NCI-H774 (cell line): ENCODE measurements at places on chromosomes 11 and 22.
A peak's percentile ranks its signal among the peaks of the same experiment; 100 is the strongest.

DNA sequence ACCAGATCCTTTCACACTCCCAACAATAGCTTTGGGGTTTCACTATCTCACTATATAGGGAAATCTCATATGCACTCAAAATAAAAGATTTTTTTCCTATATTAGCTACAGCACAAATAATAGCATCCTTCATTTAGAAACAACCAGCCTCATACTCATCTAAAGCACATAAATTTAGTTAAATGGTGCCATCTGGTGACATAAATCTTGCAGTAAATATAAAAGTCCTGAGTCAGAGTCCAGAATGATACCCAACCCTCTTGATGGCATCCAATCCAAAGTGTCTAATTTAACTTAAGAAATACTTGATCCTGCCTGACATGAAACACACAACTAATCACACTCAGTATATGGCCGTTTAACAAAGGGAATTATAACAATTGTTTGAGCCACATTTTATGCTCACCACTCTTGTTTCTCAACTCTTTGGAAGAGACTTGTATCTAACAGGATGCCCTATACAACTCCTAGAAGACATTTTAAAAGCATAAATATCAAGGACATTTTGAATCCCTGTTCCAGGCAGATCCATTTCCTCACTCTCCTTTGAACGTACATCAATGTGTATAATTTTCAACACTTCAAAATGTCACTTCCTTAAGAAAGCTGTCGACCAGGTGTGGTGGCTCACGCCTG lies 36.2 kb downstream of the DLG2 start:
- DNase-seq, result peak; percentile 35

GRCh38 chr22:46006379-46007002 lies 29.5 kb upstream of the WNT7B start:
- peak; percentile 66 for DNase-seq

- DNase-seq, result no peak
These were observed 12.1 kb downstream of the RTN4R start for GRCh38 chr22:20256027-20256426.

- DNase-seq, result no peak
These were observed 2.9 kb upstream of the AKIP1 start for GRCh38 chr11:8908099-8908498.

DNA sequence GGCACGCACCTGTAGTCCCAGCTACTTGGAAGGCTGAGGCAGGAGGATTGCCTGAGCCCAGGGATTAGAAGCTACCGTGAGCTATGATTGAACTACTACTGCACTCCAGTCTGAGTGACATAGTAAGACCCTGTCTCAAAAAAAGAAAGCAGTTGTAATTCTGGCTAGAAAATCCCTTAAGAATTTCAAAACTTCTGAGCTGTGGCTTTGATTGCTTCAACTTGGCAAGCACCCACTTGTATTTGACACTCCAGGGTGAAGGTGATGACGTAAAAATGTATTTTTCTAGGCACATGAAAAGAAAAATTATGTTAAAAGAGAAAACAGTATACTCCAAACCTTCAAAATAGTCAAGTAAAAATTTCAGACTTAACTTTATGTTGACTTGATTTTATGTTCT lies 23.6 kb upstream of the ALKBH3 start:
- no peak for DNase-seq

DNA sequence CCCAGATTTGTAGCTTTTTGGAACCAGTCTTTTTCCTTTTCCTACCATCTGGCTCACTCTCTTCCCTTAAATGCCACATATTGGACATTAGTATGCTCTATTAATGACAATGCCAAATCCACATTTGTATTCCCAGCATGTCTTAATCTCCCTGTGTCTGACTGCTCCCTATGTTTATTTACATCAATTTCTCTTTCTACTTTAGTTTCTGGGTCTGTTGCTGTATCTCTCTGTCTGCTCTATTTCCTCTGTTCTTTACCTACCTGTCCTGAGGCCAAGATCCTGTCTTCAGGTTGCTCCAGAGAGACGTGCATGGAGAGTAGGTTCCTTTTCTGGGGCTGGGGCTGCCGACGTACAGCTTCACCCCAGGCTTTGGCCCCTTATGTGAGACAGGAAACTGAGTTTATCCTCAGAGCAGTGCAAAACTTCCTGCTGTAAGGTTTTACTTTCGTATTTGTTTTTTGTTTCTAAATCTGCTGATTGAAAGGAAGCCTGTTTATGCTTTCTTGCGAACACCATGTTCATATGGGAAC lies 25.6 kb downstream of the OR2AG2 start:
- no peak for DNase-seq

DNA sequence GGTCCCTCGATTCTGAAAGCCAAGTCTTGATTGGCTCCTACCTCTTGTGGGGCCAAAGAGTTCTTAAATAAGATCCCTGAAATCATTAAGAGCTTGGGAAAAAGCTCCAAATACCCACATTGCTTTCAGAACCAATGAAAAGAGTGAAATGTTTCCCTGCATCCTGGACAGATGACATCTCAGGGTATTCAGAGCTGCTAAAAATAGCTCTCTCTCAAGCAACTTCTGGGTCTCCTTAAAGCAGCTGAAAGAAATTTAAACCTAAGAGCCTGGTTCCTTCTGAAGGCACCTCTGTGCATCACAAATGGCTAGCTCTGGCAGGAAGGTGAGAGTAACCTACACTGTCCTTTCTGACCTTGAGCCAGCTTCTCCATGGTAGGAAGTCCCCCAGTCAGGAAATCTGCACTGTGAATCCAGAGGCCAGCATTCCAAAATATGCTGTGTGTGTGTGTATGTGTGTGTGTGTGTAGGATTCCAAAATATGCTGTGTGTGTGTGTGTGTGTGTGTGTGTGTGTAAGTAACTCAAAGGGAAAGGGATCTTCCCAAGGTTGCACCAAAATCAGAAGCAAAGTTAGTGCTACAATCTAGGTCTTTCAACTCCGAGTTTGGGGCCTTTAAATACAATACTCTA lies 50.1 kb downstream of the RELT start:
- no peak for DNase-seq

- no peak for DNase-seq
These were observed 2.6 kb downstream of the LAMTOR1 start for GRCh38 chr11:72100462-72100861.
